ENCODE measurements at places on chromosomes 7 and 10.

GRCh38 chr10:69681436-69681835 lies 51.4 kb downstream of the FAM241B start:
- no peak for DNase-seq

GRCh38 chr7:22733761-22734160 lies 6.8 kb downstream of the IL6 start:
- no peak for DNase-seq

GRCh38 chr7:96299496-96299895 lies 22.4 kb downstream of the SLC25A13 start:
- DNase-seq, result no peak

DNA sequence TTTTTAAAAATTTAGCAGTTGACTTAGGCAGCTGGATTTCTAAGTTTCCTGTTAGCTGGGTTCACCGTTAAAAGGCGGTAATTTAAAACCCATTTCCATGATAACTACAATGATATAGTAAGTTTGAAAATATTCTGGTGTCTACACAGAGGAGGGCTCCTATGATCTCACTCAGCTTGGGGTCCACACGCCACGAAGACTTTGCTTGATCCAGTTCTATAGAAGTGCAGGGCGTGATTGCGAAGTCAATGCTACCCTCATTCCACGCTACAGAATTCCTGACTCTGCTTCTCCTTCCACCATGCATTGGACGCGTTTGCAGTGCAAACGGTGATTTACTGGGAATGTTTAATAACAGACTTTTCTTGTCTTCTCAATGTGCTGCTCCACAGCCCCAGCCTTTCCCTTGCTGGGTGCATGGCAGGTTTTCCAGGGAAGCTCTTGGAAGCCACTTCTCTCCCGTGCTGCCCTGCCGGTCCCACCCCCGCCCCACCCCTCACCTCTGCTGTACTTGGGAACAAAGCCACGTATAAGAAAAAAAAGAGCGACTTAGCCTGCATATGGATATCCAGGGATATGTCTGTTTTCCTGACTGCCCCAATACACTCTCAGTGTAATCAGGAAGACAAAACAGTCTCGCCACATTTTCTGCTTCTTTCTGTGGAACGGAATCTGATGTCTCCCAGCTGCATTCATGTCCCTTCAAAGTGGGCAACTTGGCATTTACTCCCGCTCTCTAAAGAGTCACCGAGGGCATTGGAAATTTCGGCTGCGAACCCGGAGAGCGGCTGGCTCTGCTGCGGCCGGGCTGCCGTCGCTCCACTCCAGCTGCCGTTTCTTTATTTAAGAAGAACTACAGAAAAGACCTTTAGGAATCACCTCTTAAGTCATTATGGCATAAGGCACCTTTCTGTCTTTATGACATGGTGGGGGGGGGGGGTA lies 434.4 kb upstream of the MGMT start:
- DNase-seq, result no peak

DNA sequence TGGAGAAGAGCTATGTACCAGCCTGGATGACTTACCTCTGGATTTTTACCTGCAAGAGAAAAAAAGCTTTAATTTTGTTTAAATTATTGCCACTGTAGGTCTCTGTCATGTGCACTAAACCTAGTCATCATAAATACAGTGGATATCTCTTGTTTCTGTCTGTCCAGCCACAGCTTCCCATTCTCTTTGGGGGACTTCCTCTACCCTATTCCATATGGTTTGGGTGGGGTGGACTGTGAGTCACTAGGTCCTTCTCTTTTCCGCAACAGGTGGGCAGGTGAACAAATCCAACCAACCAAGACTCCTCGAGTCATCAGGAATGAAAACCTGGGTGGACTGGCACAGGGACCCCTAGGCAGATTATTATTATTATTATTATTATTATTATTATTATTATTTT lies 87.3 kb upstream of the CYTH3 start:
- DNase-seq, result no peak

GRCh38 chr10:74176380-74177139 lies 25.5 kb downstream of the ADK start:
- DNase-seq, result peak; percentile 96

DNA sequence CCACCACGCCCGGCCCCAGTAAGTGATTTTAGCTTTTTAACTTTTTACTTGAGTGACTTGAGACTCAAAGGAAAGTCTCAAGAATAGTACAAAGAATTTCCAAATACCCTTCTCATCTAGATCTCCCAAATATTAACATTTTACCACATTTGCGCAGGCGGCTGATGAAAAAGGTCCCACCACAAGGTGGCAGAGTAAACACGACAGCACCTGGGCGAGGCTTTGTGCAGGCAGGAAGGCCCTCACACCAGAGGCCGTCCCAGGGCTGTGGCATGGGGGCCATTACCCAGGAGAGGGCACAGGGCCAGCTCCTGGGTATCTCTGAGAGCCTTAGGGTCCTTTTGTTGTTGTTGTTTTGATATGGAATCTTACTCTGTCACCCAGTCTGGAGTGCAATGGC lies 50.0 kb upstream of the WIPI2 start:
- DNase-seq, result no peak

DNA sequence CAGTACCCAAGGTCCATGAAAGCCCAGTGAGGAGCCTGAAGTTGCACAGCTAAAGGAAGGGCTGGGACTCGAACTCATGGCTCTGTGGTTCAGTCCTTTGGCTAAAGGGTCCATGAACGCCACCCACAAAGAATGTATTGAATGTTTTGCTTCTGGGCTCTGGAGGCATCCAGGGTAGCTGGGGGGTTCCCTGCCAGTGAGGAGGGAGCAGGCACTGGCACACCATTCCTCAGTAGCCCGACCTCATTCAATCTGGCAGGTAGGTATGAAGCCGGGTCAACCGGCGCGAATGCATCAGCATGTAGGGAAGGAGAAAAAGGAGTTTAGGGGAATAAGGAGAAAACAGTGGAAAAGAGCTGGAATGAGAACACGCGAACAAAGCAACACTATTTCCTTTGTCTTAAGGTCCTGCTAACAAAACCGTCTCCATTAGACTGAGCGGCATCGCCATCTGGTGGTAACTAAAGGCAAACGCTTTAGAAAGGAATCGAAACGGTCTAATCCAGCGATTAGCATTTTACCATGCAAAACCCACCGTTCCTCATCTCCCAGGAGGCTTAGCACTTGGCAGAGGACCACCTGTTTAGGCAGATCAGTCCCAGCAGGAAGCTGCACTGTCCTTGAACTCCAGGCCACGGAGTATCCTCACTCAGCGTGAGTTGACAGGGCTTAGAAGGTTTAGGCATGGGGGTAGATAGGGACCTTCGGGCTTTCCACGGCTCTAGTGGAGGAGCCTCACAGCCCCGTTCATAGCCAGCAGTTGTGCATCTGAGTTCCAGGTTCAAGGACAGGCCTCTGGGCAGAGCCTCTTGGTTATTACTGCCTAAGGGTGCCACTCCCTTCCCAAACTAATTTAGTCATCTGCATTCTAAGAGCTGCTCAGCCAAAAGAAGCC lies 122.8 kb downstream of the UBE2H start:
- DNase-seq, result peak; percentile 50

DNA sequence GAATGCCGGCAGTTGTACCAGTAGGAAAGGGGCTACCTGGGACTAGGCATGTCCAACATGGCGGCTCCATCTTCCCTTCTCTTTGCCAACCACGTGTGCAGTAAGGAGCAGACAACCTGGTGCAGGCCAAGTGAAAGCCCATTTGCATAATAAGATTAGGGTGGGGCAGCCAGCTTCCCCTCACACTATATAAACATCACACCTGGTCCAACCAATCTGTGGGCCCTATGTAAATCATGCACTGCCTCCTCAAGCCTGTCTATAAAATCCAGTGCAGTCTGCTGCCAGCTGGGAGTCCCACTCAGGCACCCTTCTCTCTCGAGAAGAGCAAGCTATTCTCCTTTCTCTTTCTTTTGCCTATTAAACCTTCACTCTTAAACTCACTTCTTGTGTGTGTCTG lies 429.3 kb downstream of the CALN1 start:
- no peak for DNase-seq

GRCh38 chr10:87753995-87754866 lies 63.8 kb downstream of the ATAD1 start:
- DNase-seq, result no peak

DNA sequence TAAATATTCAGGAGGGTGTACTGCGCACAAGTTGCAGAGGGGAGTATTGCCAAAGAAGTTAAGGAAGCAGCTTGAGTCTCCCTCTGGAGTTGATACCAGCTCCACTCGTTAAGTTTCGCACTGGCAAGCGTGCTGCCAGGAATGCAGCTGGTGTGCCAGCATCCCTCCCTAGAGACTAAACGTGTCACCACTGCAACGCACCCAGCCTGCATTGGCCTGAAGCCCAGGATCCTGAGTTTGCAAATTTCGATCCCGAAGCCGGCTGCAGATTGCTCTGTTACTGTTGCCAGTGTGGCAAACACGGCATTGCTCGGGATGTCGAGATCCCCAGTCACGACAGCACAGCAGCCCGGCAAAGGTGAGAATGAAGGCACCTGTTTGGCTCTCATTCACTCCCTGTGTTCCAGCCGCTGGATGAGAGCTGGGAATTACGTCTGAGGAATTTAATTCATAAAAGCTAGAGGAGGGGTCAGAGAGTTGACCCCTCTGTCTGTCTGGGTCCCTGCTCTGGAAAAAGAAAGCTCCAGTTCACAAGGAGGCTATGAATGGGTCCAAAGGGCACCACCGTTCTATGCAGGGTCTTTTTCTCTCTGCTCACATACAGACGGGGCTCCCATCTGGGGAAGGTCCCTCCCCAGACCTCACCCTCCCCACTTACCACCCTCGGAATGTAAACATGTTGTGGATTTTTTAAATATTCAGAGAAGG lies 61.0 kb downstream of the NRP1 start:
- no peak for DNase-seq

DNA sequence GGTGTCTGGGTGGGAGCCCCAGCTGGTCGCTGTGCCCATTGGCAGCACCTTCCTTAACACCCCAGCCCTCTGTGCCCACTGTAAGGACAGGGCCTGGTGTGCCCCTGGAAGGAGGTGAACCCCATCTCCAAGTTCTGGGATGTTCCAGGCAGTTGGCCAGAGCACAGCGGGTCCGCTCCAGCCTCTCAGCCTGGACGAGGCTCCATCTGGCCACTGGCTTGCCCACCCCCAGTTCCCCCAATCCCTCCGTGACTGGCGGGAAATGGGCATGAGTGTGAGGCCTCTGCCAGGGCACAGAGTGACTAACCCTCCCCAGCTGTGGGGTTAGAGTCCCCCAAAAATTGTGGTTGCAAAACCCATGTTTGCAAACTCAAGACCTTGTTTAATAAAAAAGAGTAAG lies 15.6 kb downstream of the GRIFIN start:
- no peak for DNase-seq

GRCh38 chr7:1854866-1855724 lies 185.0 kb downstream of the ELFN1 start:
- DNase-seq, result no peak

GRCh38 chr10:120689777-120690529 lies 161.2 kb upstream of the WDR11 start:
- no peak for DNase-seq

- DNase-seq, result no peak
Observed at GRCh38 chr10:124640056-124640455, 104.1 kb downstream of the FAM53B start.

- no peak for DNase-seq
Observed at GRCh38 chr10:101803511-101803910, 14.7 kb downstream of the OGA start.

GRCh38 chr10:75097666-75098285 lies 13.7 kb upstream of the SAMD8 start:
- no peak for DNase-seq

GRCh38 chr10:23534326-23534725 lies 95.5 kb downstream of the OTUD1 start:
- DNase-seq, result no peak

- DNase-seq, result no peak
Observed at GRCh38 chr10:18279173-18279572, 138.9 kb downstream of the CACNB2 start.

DNA sequence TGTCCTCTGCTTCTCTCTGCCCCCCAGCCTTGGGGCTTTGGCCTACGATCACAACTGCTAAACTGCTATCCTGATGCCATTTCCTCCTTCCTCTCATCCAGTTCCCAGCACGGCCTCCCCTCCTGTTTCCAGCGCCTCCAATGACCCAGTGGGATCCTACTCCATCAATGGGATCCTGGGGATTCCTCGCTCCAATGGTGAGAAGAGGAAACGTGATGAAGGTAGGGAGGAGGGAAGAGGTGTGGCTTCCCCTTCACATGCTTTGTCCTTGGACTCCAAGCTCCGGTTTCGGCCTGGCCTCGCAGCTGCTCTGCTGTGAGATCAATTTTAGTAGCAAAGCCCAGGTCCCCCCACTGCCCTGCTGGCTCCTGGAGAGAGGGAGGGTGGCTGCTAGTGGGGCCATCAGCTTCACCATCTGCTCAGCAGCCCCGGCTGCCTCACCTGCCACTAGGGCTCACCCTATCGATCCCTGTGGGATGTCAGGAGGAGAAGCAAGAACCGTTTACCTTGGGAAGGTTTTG lies 35.8 kb downstream of the PAX2 start:
- DNase-seq, result no peak

- no peak for DNase-seq
Observed at GRCh38 chr10:132940791-132941465, 1.4 kb downstream of the CFAP46 start.

- no peak for DNase-seq
Observed at GRCh38 chr10:90885176-90885575, 13.4 kb downstream of the RPP30 start.

DNA sequence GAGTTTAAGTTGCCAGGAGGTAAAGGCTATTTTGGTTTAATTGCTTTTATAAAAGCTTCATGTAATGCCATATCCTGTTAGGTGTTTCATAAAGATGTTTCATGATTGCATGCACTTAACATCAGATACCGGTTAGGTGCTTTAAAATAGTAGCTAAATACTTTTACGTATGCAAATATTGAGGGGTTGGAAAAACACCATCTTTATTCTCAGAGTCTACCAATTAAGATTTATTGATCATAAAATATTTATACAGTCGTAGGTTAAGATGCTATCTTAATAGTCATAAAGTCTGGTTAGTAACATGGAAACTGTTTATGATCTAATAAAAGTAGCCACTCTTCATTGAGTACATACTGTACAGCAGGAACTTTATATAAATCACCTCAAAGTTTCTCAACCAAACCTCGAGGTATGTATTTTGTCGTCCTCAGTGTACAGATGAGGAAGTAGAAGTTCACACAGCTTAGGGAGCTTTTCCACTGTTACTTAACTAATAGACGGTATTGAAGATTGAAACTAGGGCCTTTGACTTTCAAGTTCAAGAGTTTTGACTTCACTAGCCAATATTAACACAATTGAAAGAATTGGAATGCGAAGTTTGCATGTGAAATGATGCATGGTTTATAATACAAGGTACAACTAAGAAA lies 897.1 kb downstream of the GATA3 start:
- no peak for DNase-seq

GRCh38 chr7:24251568-24251967 lies 32.4 kb upstream of the NPY start:
- no peak for DNase-seq

All from effector CD4-positive, alpha-beta T cell (primary cell).